ENCODE measurements at places on chromosomes 1 and 21. TPM values are rescaled to one million over a fixed set of nuclear protein-coding genes. Genes with fewer than 3 reads are reported as not detected.

Gene CFHR2
- not detected for total RNA-seq

Gene OR2T11
- not detected for total RNA-seq

Gene KIF2C
- total RNA-seq: 0.79 TPM

Gene BRDT
- total RNA-seq: not detected

Gene TXLNA
- total RNA-seq: 62.7 TPM

Gene CD2
- total RNA-seq: not detected

Gene LEMD1
- 2.1 TPM for total RNA-seq

Gene FCRLB
- 0.26 TPM for total RNA-seq

Gene FNDC5
- total RNA-seq: not detected

Gene NDUFS2
- 132 TPM for total RNA-seq

Gene KCNK2
- total RNA-seq: 1.3 TPM

Gene FAM151A
- total RNA-seq: not detected

Gene FLVCR1
- 4.5 TPM for total RNA-seq

Gene SPRR2F
- not detected for total RNA-seq

Gene SLC35E2B
- total RNA-seq: 14.0 TPM

Gene SH2D2A
- 1.2 TPM for total RNA-seq

Gene LCE2A
- not detected for total RNA-seq

Gene ACTL8
- total RNA-seq: not detected

Gene OPTC
- total RNA-seq: not detected
